ENCODE measurements at places on chromosomes 5 and 9. TPM values are rescaled to one million over a fixed set of nuclear protein-coding genes. Genes with fewer than 3 reads are reported as not detected.

INSL6 gene
- total RNA-seq: not detected

KLF4 gene
- total RNA-seq: 17.6 TPM

SH3GLB2 gene
- 51.9 TPM for total RNA-seq

HAUS6 gene
- total RNA-seq: 25.4 TPM

TMEM174 gene
- total RNA-seq: not detected

LHX3 gene
- total RNA-seq: not detected

INSL4 gene
- total RNA-seq: not detected

MORN5 gene
- total RNA-seq: not detected

TRPM6 gene
- 0.28 TPM for total RNA-seq

RANBP17 gene
- 4.2 TPM for total RNA-seq

FOXD1 gene
- total RNA-seq: 30.9 TPM

AK1 gene
- 62.6 TPM for total RNA-seq

PKD2L2 gene
- total RNA-seq: not detected

ENC1 gene
- 52.3 TPM for total RNA-seq

RFESD gene
- 2.4 TPM for total RNA-seq

LCN12 gene
- 0.31 TPM for total RNA-seq

GAS1 gene
- 0.99 TPM for total RNA-seq

PCSK5 gene
- total RNA-seq: 1.9 TPM

CNTNAP3 gene
- 8.7 TPM for total RNA-seq

PRDM9 gene
- not detected for total RNA-seq

SLC34A1 gene
- not detected for total RNA-seq

MYMK gene
- total RNA-seq: not detected

PCDHA1 gene
- total RNA-seq: not detected

RANBP3L gene
- not detected for total RNA-seq

PLPP7 gene
- not detected for total RNA-seq

TMEM232 gene
- 0.32 TPM for total RNA-seq

PCDHA12 gene
- total RNA-seq: 0.03 TPM
